RWPE2 (cell line): ENCODE measurements at places on chromosomes 3 and 15.

DNA sequence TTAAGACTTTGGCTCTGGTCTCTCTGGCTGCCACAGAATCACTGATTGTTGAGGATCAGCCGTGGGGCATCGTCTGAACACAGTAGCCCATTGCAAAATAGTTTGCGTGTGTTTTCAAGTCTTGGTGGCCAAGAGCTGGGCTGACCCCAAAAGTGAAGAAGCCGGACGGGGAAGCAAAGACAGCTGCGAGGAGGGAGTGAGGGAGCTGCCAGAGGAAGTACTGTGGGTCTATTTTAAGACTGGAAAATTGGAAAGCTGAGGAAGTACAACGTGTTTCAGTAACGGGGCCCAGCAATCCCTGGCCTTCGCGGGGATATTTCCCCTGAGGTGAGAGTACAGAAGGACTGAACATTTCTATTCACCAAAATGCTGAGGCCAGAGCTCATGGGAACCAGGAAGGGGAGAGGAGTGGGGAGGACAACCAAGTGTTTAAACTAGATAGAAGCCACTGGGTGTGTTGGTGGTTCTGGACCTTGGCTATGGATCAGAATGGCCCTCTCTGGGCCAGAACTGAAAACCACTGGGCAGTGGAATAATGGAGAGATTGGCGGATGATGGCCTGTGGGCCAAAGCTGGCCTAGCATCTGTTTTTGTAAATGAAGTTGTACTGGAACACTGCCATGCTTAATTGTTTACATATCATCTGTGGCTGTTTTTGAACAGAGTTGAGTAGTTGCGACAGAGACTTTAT is 34.1 kb upstream of the LIMD1 start:
- DNase-seq: no peak

DNA sequence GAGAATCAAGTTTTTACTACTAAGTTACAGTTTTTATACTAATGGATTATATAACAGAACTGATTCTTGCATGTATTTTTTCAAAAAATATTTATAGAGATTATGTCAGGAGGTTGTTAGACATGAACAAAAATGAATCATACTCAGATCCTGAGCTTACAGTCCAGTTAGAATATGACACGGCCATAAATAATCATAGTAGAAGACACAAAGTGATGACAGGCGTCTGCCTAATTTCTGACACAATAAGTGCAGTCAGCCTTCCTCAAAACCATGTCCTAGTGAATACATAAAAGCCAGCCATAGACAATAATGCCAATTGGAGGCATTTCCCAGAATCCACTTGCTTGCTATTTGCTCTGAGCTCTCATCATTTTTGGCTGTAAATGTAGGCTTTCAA is 81.7 kb upstream of the POU1F1 start:
- DNase-seq: no peak

DNA sequence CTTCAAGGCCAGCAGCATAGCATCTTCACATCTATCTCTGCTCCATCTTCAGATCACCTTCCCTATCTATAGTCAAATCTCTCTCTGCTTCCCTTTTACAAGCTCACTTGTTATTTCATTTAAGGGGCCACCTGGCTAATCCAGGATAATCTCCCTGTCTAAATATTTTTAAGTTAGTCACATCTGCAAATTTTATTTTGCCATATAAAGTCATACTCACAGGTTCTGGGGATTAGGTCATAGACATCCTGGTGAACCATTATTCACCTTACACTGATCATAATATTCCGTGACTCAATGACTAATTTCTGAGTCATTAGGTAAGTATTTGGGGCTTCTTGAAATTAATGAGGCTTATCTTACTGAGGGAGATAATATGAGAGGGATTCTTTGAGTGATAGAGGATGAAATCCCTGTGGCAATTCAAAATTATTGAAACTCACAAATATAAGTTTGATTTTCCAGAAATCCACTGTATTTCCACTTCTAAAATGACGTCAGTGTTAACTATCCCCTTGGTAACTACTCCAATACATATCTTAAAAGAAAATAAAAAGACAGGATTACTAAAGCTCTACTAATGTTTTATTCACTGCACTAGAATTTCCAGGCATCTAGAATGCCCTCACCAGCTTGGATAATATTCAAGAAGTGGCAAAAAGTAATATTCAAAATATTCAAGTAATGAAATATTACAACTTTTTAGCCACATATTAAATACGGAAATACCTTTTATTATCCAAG is 93.7 kb upstream of the RBMS3 start:
- no peak for DNase-seq

GRCh38 chr15:47890397-47891150 is 173.3 kb downstream of the SEMA6D start:
- DNase-seq: no peak

GRCh38 chr15:99315636-99316035 is 64.4 kb downstream of the LRRC28 start:
- no peak for DNase-seq

DNA sequence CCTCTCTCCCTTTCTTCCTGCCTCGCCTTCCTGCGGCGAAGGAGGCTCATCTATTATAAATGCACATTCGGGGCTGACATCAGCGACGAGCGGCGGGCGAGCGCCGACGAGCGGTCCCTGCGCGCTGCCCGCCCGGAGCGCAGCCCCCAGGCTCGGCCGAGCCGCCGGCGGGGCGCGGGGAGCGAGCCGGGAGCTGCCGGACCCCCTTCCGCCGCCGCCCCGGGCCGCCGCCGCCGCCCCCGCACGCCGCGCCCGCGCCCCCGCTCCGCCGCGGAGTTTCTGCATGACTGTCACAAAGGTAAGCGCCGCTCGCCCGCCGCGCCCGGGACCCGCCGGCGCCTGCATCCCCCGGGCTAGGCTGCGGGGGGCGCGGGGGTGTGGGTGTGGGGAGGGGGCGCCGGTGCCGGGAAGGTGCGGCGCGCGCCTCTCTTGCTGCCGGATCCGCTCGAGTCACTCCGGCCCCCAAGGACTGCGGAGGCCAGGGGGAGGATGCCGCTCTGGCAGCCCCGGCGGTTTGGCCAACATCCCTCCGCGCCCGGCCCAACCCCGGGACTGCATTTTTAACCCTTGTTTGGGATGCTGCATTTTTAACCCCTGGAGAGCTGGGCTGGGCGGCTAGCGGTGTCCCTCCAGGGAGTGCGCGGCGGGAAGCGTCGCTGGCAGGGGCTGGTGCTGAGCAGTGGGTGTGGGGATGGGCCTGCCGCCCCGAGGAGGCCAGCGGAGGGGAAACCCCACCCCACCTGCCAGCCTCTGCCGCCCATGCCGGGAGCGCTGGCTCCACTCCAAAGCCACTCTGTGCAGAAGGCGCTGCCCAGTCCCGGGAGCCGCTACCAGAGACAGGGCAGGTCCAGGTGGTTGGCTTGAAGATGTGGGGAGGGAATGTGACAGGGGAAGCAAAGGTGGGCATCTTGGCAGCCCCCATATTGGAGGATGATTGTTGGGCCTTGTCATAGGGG is at the start of gene CORO2B:
Gene CORO2B, plus strand, starts transcription at position 14 of the 956 bp plus-strand sequence. Its CDS starts 270 bp downstream, at position 284.
- DNase-seq: no peak

DNA sequence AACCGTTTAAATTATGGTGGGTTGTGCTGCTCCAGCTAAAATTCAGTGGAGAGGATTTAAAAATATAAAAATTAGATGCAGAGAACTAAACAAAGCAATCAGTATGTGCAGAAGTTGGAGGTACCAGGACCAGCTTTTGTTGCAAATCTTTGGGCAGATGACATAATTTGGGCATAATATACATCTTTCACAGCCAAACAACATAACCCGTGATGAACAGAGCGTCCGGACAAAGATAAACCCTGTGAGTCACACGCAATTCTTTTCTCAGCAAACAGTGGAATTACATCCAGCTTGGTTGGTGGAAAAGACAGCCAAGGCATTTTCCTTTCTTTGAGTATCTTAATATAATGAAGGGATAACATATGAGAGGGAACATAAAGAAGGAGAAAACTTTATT is 419.4 kb upstream of the ADAMTS9 start:
- no peak for DNase-seq

GRCh38 chr3:194262925-194263305 is 88.2 kb downstream of the CPN2 start:
- DNase-seq: no peak

DNA sequence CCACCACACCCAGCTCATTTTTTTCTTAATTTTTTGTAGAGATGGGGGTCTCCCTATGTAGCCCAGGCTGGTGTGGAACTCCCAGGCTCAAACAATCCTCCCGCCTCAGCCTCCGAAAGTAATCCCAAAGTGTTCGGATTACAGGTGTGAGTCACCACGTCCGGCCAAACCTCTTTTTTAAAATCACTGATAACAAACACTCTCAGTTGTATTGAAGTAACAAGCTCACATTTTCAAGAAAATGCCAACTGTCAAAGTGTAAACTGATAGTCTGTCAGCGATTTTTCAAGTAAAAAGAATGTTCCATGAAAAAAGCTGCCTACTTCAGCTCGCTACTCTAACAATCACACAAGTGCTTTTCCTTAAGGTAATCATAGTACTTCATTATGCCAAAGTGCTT is 33.4 kb downstream of the UBXN7 start:
- DNase-seq: no peak

GRCh38 chr15:63945007-63945788 is 101.1 kb downstream of the DAPK2 start:
- peak; percentile 77 for DNase-seq

DNA sequence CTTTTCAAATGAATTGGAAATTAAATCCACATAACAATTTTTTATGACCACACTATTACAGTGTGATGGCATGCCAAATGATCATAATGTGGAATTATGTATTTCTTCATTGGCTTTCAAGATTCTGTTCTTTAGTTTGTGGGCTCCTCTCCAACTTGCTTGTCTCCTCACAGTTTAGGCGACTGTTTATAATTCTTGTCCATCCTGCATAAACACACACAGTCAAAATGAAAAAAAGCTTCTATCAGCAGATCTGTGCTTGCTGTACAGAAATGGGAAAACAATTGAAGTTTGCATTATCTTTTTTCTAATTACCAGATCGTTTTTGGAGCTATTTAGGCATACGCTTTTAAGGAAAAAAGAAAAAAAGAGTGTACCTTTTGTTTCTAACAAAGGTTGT is 37.0 kb downstream of the OPA1 start:
- DNase-seq: no peak

GRCh38 chr15:75198560-75199356 is 2.9 kb upstream of the C15orf39 start:
- no peak for DNase-seq

- no peak for DNase-seq
These were observed 313.9 kb upstream of the CCDC54 start for GRCh38 chr3:107063351-107063750.

DNA sequence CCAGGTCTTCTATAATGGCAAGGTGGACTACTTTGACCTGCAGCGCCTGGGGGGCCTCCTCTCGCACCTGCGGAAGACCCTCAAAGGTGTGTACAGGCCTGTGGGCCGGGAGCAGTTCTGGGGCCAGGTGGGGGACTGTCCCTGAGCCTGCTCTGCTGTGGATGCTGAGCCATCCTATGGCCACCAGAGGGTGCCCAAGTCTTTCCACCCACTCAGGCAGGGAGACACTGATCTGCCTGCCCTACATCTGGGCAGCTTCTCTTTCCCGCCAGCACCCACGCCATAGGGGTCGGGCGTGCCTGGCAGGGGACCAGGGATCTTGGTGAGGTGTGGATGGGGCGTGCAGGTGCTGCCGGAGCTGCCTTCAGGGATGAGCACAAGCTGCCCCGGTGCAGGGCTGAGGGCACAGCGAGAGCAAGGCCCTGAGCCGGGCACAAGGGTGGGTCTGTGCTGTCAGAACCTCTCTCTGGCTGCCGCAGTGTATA is 14.1 kb downstream of the RNF123 start:
- no peak for DNase-seq
